ENCODE measurements at places on chromosomes 13 and 19. TPM values are rescaled to one million over a fixed set of nuclear protein-coding genes. Genes with fewer than 3 reads are reported as not detected.

The CGB8 gene
- total RNA-seq = not detected

The TLE6 gene
- 0.18 TPM for total RNA-seq

The IL17D gene
- 1.6 TPM for total RNA-seq

The ZSCAN4 gene
- total RNA-seq = not detected

The TMEM59L gene
- total RNA-seq = 2.2 TPM

The OR4F17 gene
- total RNA-seq = not detected

The PTPRS gene
- 126 TPM for total RNA-seq

The SELENOW gene
- total RNA-seq = 62.9 TPM

The ZNF677 gene
- 37.9 TPM for total RNA-seq

The PRTN3 gene
- not detected for total RNA-seq

The ZNF208 gene
- total RNA-seq = 0.09 TPM

The DACH1 gene
- total RNA-seq = 0.09 TPM

The ZMYM2 gene
- 62.5 TPM for total RNA-seq

The NEK3 gene
- total RNA-seq = 12.3 TPM

The GNA15 gene
- not detected for total RNA-seq

Measured in fibroblast of the aortic adventitia (primary cell).